Ascending aorta (tissue), 2 donors: ENCODE measurements at places on chromosomes 2 and 18.
A peak's percentile ranks its signal among the peaks of the same experiment; 100 is the strongest.

DNA sequence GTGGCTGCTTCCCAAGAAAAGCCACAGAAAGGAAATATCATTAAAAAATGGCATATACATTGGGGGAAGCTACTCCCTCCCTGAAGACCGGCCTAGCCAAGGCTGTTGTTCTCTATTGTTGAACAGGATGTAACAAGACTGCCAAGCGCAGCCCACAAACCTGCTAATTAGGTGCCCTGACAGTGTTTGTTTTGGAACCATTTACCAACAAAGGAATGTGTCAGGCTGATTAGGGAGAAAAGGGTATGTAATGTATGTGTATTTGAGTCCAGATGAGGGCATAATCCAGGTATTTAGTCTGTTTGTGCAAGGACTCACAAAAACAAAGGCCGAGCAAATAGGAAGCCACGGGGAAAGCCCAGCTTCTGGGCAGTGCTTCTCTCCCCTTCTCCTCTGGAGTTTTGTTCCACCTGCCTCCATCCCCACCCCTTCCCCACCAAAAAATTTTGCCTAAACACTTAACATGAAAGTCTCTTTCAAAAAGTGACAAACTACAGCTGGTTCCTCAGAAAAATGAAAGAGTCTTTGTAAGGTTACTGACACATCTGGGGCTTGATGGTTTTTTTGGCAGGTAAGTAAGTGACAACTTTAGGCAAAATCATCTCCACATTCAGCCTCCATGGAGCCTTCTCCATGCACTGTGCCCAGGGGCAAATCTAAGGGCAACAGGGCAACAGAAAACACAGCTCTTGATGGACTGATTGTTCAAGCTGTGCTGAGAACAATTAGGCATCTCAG is 78.3 kb upstream of the FZD5 start:
- DNase-seq = no peak

GRCh38 chr2:3433339-3433699 is 53.8 kb downstream of the TRAPPC12 start:
- DNase-seq = no peak

DNA sequence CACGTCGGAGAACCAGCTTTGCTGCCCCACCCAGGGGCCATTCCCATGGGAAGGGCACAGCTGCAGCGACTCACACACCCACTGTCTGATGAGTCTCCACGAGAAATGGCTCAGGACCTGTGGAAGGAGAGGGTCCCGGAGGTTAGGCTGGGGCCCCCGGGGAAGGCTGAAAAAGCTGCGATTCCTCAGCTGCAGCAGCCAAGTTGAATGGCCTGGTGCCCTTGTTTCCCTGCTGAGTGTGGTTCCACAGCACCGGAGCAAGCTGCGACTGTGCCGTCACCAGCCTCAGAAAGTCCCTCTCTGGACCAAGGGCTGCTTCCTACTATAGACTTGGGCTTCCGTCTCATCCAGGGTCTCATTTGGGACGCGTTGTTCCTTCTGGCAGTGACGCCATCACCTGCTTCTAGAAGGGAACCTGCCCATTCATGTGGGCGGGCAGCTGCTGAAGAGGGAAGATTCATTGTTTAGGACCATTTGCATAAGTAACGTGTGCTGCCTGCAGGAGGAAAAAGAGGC is 180.2 kb downstream of the INHBB start:
- no peak for DNase-seq

DNA sequence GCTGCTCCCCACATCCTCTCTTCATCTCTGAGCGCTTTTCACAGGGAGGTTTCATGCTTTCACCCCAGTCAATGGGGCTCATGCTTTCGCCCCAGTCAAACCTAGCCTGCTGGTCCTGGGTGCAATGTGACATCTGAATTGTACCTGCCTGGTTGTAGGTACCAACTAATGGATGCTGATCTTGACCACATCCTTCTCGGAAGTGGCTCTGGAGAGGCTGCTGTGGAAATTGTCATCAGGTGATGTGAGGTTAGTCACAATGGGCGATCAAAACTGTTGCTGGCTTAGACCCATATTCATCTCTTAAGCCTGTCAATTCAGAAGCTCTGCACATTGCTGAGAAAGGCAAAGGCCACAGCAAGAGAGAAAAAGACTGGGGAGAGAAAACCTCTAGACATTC is 32.7 kb upstream of the ALKAL2 start:
- DNase-seq = no peak

GRCh38 chr2:42987112-42987922 is 194.9 kb upstream of the HAAO start:
- peak; percentile 30 for DNase-seq

DNA sequence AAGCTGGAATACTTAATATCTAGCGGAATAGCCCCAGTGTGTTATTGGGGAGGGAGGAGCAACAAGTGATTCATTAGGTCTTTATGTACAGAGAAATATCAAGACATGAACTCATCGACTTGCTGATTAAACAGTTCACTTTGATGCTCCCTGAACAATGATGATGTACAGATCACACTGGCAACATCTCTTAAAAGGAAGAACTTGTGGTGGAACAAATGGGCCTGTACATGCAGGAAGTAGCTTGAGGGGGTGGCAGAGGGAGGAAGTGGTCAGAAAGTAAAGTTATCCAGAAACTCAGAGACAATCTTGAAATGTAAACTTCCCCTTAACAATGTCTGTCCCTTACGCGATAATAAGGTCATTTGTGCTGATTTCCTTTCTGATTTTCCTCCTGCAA is 90.5 kb downstream of the NXPH2 start:
- no peak for DNase-seq

GRCh38 chr2:88738271-88738670 is 46.8 kb downstream of the RPIA start:
- no peak for DNase-seq

- DNase-seq = no peak
Measured at GRCh38 chr2:238418999-238419546, 7.7 kb upstream of the ASB1 start.

DNA sequence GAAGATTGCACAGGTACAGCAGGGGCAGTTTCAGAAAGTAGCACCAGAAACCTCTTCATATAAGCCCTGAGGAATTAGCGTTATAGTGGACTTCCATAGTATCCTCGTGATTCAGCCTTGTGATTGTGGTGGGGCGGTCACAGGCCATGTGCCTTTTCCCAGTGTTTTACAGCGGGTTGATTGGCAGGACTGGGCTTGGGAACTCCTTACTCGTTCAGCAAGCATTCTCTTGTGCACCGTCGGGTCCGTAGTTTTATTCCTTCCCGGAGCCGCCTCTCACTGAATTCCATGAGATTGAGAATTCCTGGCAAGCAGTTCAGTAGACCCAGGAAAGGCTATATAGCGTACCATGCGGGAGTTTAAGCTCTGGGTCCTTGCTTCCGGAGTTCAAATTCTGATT is 5.2 kb downstream of the COPS8 start:
- no peak for DNase-seq

DNA sequence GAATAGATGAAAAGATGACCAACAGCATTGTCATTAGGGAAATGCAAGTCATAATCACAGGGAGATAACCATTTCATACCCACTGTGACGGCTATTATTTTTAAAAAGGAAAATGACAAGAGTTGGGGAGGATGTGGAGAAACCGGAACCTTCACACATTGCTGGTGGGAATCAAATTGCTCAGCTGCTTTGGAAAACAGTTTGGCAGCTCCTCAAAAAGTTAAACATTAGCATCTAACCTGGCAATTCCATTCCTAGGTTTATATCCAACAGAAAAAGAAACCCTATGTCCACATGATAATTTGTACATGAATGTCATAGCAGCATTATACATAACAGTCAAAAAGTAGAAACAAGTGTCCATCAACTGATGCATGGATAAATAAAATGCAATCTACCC is 58.2 kb downstream of the KCNG3 start:
- no peak for DNase-seq

DNA sequence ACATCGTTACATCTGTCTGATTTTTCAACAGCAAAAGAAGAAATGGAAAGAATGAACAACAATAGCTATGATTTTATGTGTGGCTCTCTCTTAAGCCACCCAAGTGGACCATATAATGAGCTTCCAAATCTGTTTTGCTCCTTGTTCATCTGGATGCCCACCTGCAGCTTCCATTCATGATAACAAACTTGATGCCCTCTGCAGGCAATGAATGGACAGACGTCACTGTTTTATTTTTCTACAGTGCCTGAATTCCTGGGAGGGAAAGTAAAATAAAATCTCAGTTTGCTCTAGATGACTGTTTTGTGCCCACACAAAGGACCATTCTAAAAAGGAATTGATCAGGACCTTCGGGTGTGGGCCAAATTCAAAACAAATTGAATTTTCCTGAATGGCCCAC is 5.0 kb downstream of the MREG start:
- DNase-seq = no peak

- no peak for DNase-seq
Measured at GRCh38 chr2:212695426-212695825, 156.8 kb upstream of the ERBB4 start.

GRCh38 chr2:216949700-216950413 is 90.0 kb upstream of the TNP1 start:
- no peak for DNase-seq

- DNase-seq = no peak
Measured at GRCh38 chr18:23102493-23103261, 32.6 kb upstream of the CABLES1 start.

DNA sequence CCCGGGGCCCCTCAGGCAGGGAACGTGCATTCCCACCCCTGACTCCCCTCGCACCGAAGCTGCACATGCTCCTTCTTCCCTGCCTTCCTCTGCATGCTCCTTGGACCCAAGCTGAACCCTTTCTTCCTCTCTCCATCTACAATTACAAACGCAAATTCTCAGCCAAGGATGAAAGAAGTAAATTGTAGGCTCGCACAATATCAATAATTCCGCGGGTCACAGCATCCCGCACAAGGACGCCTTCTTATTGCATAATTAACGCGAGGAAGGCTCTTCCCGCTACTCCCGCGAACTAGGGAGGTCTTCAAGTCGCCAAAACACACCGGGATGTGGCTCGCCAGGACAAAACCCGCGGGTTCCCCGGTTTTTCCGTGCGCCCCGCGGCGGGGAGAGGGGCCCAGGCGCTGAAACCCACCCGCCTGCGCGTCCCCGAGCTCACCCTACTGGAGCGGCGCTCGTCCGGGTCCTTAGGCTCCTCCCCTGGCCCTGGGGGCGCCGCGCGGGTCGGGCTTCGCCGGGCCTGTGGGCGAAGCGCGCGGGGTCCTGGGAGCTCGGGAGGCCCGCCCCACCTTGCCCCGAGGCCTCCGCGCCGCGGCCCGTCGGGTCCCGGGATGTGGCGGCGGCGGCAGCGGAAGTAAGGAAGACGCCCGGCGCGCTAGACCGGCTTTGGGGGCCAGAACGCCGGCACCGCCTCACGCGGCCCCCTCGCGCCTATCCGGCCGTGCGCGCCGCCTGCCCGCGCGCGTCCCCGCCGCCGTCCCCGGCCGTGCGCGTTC is at the start of gene CHST10:
Gene CHST10 (minus strand): TSS at position 734 of the 776 bp plus-strand sequence. CDS start 10,993 bp downstream, outside the sequence.
- DNase-seq = peak; percentile 70

DNA sequence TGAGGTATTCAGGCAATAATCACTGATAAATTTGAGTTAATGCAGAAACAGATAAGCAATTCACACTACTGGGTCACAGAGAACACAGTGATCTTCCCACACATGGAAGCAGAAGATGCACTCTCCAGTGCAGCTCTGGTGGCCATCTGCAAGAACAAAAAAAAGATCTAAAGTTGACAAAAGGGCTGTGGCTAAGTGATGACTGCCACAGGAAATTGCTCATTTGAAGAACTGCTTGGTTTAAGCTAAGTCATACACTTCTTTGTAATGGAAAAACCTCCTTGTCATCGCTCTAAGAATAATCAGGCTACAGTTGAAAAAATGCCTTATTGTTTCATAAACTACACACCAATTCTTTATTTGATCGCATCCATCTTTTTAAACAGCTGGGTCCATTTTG is 115.1 kb downstream of the DTNB start:
- no peak for DNase-seq

GRCh38 chr2:6937582-6937981 is 20.4 kb downstream of the RNF144A start:
- no peak for DNase-seq

DNA sequence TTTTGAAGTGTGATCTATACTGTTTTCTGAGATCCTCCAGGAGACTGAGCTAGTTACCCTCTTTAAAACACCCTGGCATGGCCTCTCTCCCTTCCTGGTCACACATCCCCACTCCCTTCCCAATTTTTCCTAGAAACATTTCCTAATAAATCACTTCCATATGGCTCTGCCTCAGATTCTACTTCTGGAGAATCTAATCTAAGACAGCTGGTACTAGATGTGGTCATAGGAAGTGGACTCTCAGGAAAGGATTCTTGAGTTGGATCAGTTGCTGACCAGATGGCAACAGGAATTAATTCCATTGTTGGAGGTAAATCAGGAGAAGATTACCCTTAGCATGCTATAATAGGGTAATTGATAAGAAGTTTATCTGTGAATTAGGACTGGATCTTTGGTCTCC is 310.5 kb downstream of the SATB2 start:
- DNase-seq = no peak

DNA sequence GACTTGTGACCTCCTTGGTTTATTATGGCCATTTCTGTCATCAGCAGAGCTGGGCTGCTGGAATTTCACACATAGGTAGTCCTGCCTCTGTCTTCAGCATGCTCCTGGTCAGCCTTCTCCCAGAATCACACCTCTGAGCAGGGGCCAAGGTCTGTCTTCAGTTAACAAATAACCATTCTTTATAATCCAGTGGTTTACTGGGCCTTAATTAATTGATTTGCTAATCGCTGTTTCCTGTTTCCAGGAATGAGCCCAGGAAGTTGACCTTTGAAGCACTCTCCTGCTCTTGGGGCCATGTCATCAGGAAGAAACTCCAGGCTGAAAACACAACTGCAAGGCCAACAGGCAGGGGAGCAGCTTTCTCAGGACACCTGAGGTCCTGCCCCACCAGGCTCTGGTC is 278.5 kb downstream of the SRBD1 start:
- DNase-seq = no peak

GRCh38 chr2:74080346-74080745 is 67.4 kb downstream of the BOLA3 start:
- no peak for DNase-seq

- peak; percentile 63 for DNase-seq
Measured at GRCh38 chr2:11863513-11864328, 117.3 kb downstream of the LPIN1 start.

DNA sequence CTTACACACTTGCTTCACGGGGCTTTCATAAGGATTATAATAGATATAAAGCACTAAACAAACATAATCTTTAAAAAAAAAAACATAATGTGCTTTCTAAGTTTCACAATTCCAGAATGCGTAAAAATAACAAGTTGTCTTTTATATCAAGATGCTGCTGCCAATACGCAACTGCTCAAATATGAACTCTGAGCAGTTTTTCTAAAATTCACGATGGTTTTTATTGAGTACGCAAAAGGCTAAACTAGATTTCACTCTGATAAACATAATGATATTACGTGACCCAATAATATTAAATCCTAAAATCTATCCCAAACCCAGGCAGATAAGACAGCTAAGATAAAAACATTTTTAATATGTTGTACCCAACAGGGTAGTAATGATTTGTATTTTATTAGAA is 24.6 kb upstream of the MAT2A start:
- DNase-seq = no peak

- DNase-seq = no peak
Measured at GRCh38 chr2:65483763-65484162, 51.4 kb upstream of the SPRED2 start.

GRCh38 chr2:145416640-145417039 is 896.7 kb upstream of the ZEB2 start:
- DNase-seq = no peak
